Tongue (tissue), 3 donors: ENCODE measurements at places on chromosomes 2 and 18.

GRCh38 chr2:218289639-218290315 is 2.5 kb downstream of the TMBIM1 start:
- peak; percentile 59 for DNase-seq

GRCh38 chr2:88199912-88200682 is 30.0 kb downstream of the THNSL2 start:
- DNase-seq: peak; percentile 34

GRCh38 chr2:104848526-104848925 is 5.4 kb upstream of the POU3F3 start:
- no peak for DNase-seq

GRCh38 chr2:145228506-145228905 is 708.6 kb upstream of the ZEB2 start:
- DNase-seq: peak; percentile 79

DNA sequence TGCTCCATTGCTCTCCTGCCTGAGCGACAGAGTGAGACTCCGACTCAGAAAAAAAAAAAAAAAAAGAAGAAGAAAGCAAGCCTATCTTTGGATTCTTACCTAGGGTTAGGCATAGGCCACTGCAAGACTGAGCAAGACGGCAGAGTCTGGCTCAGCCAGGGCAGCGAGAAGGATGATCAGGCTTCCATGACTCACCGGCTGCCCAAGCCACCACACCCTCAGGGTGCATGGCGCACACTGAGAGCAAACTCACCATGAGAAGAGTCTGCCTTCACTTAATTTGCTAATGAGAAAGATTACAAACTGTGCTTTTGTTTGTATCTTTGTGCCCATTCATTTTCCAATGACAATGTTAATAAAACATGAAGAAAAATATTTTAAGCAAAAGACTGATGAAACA is 8.2 kb downstream of the FAM110C start:
- DNase-seq: no peak

GRCh38 chr18:58043491-58044369 is at the start of gene NEDD4L:
Gene NEDD4L, plus strand, starts transcription at chr18:58044226. Its CDS starts 435 bp downstream, at chr18:58044661.
- DNase-seq: peak; percentile 94

- peak; percentile 28 for DNase-seq
Observed at GRCh38 chr2:229485857-229486256, 214.8 kb upstream of the PID1 start.

DNA sequence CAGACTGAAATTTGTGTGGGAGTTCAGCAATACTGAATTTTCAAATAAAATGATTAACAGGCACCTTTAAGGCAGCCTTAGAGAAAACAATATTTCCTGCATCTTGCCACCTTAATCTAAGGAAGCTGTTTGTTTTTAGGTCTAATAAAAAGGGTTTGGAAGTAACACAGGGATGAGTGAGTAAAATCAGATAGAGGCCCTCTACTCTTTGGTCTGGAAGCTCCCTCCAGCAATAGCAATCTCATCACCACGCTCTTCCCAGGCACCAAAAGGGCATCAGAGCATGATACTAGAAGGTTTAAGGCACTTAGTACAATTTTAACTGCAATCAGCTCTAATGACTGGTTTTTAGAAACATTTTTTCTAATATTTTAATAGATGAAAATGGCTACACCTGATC is 155.6 kb downstream of the VWC2L start:
- no peak for DNase-seq

DNA sequence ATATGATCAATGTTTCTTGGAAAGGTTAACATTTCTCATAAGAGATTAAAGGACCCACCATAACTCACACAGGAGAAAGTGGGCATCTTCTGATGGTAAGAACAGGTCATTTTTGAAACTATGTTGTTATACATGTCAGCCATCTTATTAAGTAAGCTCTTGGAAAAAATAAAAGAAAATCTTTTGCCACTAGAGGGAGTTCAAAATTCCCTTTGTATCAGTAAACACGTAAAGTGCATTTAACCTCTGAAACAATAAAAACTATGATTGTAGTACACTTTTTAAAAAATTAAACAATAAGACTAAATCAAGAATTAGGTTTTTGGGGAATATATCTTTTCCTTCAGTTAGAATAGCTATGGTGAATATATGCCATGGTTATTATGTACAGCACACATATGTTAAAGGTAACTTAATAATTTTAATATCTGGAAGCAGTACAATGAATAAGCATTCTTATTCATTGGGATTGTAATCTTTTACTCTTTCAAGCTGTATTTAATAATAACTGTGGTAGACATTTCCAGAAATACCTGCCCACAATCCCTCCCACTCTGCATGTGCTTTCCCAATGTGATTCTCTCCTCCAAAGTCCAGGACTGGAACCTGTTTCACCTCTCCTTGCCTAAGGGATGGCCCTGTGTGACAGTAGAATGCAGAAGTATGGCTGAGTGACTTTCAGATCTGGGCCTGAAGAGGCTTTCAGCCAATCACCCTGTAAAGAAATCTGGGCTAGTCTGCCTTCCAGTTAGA is 64.2 kb downstream of the RBMS1 start:
- peak; percentile 79 for DNase-seq

DNA sequence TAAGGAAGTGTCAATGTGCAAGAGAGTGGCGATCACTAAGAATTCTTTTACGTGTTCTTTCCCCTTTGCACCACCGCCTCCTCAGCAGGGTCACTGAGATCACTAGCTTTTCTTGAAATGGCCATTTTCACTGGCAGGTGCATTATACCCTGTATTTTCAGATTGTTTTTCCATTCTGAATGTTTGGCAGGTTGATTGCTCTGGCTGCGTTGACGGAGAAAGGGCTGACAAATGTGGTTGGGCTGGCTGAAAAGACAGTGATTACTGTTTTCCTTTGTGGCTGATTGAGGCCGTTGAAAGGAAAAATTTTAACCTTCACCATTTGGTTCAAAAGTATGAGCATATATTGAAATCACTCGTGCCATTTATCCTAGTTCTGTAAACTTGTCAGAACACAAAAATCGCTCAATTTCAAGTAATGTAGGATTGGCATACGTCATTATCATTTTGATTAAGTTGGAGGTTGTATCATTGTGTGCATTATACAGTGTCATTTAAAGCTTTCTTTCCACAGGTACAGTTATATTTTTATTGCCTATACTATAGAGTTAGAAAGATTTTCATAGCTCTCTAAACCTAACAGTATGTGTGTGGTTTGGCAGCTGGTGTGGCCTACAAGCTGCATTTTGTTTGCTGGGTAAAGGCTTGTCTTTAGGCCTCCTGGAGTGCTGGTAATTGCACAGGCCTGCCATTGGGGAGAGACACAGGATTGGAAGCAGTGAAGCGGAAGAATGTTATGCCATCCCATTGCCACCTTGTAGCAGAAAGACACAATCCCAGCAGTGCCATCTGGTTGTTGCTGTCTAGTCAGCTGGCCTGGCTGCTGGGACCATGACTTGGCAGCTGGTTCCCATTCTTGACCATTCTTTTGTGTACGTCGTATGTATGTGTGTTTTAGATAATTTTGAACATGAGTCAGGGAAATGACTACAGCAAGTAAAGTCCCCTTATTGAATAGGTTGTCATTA is 36.7 kb downstream of the DYNC1I2 start:
- DNase-seq: peak; percentile 11

- no peak for DNase-seq
Observed at GRCh38 chr2:224208443-224208842, 169.4 kb upstream of the SERPINE2 start.

DNA sequence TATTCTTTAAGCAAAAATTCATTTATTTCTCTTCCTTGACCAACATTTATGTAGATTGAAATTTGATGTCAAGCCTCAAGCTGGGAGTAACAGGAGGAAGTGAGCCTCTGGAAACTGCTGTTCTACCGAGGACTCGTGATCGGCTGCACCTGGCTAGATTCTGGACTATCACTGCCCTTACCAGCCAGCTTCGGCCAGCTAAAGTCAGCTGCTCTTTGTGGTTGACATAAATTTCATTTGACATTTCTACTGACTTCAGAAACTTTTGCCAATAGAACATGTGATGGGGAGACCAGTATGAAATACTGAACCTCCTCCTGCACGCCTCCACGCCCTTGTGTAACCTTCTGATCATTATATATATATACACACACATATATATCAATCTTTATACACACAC is 74.2 kb upstream of the RGPD5 start:
- DNase-seq: no peak

GRCh38 chr2:219947575-219947974 is 320.1 kb downstream of the SLC4A3 start:
- DNase-seq: no peak

GRCh38 chr18:74353169-74353775 is 37.6 kb downstream of the C18orf63 start:
- DNase-seq: peak; percentile 89

- no peak for DNase-seq
Observed at GRCh38 chr2:6957910-6958615, 40.9 kb downstream of the RNF144A start.
